ENCODE measurements at places on chromosomes 7 and 10.

GRCh38 chr7:139992353-139993044 lies 70.3 kb downstream of the PARP12 start:
- DNase-seq = no peak

GRCh38 chr10:102668326-102669107 lies 24.2 kb downstream of the TRIM8 start:
- DNase-seq = no peak

DNA sequence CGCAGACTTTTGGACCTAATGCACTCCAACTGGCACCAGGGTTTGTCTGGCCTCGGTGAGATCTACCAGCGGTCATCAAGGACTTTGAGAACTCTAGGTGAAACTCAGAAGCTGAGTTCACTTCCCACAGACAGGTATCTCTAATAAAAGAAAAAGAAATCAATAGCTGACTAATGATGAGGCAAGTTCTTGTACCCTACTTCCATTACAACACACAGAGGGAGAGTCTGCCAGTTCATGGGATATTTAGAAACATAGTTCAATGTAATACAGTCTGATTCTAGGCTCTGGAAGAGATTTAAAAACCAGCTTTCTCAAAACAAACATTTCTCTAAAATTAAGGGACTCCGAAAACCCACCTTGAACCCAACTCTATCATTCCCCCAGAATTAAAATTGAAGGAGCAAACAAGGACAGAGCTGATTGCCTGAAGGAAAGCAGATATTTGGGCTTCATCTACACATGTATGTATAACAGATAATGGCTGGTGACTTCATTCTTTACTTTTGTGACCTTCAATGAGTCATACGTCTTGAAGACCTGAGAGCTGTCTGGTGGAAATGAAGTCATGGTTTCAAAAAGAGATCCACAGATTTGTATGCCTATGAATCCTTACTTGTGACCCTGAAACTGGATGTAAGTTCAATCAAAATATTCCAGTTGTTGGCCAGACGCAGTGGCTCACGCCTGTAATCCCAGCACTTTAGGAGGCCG lies 2.7 kb upstream of the PNLIPRP1 start:
- DNase-seq = no peak

DNA sequence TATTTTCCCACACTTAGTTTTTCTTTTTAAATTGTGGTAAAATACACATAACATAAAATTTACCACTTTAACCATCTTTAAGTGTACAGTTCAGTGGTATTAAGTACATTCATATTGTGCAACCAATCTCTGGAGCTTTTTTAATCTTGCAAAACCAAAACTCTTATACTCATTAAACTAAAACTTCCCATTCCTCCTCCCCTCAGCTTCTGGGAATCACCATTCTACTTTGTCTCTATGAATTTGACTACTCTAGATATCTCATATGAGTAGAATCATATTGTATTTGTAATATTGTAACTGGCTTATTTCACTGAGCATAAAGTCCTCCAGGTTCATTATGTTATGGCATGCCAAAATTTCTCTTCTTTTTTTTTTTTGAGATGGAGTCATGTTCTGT lies 86.4 kb upstream of the JAZF1 start:
- no peak for DNase-seq

DNA sequence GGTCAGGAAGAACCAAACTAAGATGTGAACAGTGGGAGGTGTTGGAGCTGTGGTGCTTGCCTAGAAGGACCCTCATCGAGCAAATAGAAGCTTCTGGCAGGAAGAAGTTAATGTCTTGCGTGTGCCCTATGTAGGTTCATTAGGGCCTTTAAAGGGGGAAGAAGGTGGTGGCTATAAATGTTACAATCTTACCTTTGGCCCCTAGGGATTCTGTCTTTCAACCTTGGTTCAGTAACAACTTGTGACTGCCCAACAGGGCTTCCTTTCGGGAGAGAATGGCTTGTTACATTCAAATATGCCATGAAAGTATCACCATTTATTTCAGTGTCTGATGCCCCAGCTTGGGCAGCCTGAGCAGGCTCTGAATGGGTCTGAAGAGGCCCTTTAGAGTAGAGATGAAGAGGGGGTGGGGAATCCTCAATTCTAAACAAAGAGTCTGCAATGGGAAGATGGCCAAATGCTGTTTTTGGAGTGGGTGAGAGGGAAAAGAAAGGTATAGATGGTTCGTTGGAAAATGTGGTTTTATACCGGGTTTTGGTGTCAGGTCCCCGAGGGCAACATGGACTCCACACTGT lies 108.0 kb downstream of the TCF7L2 start:
- no peak for DNase-seq

- no peak for DNase-seq
Observed at GRCh38 chr10:72219235-72219814, 3.2 kb upstream of the ASCC1 start.

GRCh38 chr10:114613237-114613979 lies 44.7 kb downstream of the ABLIM1 start:
- no peak for DNase-seq

DNA sequence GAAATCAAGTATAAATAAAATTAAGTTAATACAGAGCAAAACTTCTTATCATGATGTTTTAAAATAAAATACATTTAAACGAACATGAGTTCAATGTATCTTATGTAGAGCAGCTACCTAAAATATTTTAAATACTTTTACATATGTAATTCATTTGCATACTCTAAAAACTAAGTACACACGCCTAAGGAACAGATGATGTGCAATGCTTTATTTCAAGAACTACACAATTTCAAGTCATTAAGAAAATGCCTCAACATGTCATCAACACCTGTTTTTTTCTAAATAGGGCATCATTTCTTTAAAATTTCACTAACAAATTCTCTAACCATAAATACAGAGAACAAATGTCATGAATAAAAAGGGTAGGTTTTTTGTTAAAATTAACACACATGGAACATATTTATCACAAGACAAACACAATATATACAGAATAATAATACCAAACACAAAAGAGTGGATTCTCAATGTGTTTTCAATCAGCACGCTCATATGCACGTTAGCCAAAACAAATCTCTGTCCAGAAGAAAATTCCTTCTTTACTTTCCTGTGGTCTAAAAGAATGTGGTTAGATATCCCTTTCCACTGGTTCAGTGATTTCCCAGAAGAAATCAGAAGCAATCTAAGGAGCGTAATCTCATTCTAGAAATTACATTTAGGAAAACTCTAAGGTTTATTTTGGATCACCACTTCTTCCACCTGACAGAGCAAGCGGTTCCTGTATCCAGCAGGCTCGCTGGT lies 73.0 kb upstream of the PFKP start:
- no peak for DNase-seq

GRCh38 chr10:104894681-104895080 lies 253.6 kb downstream of the SORCS3 start:
- DNase-seq = no peak

DNA sequence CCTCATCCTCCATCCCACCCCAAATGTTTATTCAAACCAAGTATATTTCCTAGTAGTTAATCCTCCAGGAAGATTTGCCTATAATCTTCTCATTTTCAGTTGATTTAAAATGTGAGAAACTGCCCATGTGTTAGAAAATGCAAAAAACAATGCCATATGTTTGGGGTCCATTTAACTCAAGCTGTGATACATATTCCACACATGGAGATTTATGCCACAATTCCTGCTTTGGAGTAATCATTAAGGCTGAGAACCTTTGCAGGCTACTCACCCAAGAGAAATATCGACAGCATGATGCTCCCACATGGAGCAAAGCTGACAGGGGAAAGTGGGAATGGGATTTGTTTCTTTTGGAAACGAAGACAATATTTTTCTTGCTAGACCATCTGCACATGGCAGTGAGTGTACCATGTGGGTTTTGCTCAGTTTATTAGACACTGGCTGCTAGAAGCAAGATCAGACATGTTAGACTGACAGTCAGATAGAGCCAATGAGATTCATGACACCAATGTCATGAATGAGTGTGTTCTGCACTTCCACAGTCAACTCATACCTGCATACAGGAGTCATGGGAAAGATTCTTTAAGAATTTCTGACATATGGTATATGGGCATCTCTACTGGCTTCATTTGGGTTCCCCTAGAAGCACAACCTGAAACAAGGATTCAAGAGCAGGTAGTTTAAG lies 3.4 kb upstream of the GRM8 start:
- DNase-seq = no peak

- no peak for DNase-seq
Observed at GRCh38 chr7:3673524-3673923, 372.5 kb downstream of the SDK1 start.

DNA sequence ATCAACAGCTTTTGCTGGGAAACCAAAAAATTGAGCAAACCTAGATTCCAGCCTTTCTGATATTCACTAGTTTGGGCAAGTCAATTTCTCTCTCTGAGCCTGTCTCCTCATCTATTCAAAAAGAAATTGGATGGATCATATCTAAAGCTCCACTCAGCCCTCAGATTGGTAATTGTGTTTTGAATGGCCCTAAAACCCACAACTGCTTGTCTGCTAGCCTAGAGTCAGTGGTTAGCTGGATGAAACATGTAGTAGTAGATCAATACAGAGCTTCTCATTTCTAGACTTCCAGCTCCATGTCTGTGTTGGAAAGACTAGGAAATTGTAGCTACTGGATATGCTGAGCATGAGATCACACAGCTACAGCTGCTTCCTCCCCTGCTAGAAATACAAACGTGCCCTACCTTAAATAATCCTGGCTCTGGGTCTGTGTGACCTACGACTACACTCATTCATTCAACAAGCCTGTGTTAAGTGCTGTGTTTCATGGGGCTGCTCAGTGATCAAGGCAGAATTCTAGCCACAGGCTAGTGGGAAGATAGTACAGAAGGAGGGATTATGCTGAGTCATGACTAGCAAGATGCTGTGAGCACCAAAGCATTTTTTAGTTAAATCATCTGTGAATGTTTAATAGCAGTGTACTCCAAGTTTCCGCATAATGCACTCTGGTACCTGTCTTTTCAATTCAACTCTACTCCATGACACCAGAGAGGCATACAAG lies 15.7 kb downstream of the DNTT start:
- DNase-seq = no peak

- DNase-seq = no peak
Observed at GRCh38 chr10:62761115-62761514, 43.4 kb upstream of the ADO start.

GRCh38 chr10:71948496-71949067 lies 15.6 kb upstream of the CHST3 start:
- no peak for DNase-seq

GRCh38 chr7:32323712-32324111 lies 166.5 kb downstream of the LSM5 start:
- DNase-seq = no peak

DNA sequence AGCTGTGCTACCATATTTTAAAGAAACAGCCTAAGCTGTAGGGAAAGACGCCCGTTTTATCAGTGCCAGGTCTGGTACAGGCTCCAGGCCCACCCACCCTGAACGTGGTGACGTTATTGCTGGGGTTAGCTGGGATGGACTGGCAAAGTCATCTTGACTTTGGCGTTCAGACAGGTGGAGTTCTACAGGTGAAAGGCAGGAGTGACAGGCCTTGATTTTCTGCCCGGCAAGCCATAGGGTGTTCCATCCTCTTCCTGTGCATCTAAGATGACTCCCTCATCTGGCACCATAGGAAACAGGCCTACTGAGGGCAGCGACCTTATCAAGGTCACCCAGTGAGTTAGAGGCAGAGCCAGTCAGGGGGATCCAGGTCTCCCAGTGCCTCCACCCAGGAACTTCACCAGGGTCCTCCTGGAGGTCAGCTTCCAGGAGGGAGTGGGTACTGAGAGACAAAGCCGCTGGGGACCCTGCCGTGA lies 41.6 kb downstream of the HK1 start:
- DNase-seq = no peak

GRCh38 chr7:74014931-74015330 lies 13.0 kb upstream of the ELN start:
- DNase-seq = no peak

- DNase-seq = no peak
Observed at GRCh38 chr7:120994512-120995410, 6.2 kb downstream of the CPED1 start.

DNA sequence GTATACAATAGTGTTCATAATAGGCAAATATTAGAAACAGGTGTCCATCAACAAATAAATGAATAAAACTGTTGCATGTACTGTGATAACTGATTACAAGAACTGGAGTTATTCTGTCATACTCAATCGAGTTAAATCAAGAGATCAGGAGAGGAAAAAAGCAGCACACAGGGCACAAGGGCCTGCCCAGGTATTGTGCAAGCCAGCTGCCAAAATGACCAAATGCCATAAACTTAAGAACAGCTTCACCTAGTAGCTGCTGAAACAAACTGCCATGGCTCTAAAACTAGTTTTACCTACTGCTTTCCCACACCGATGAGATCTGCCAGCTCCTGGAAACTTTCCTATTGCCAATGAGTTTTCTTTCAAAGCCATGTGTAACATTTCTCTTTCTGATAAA lies 12.2 kb downstream of the GSAP start:
- no peak for DNase-seq

All from mesothelial cell of epicardium (in vitro differentiated cells).